ENCODE measurements at places on chromosomes 3 and 15.

- no peak for DNase-seq
Observed at GRCh38 chr15:99764522-99764921, 31.3 kb upstream of the LYSMD4 start.

DNA sequence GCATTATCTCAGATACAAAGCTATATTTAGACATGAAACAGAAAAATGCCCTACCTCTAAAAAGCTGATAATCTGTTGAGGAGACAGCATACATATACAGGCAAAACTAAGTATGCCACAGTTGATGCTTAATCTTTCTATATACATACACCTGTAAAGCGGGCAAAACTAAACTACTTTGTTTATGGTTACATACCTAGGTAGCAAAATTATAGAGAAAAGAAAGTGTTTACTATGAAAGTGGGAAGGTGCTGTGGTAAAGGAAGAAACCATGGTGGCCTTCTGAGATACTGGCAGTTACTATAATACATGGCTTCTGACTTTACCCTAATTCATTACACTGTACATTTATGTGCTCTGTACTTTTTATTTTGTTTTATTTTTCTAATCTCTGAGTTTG is 36.0 kb upstream of the NR1I2 start:
- DNase-seq: no peak

DNA sequence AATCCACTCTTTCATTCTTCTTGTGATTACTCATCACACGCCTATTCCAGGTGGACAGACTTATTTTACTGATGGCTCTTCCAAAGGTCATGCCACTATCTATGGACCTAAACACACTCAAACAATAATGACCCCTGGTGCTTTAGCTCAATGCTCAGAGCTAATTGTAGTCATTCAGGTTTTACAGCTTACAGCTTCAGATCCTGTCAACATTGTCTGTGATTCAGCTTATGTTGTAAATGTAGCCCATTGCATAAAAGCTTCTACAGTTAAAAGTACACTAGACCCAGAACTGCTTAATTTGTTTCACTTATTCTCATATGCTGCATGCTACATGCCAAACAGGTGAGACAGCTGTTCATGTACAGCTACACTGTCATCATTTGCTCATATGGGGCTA is 49.2 kb downstream of the LSM3 start:
- no peak for DNase-seq

- no peak for DNase-seq
Observed at GRCh38 chr3:53166781-53167291, 5.8 kb downstream of the PRKCD start.

- DNase-seq: no peak
Observed at GRCh38 chr3:110598847-110599490, 472.6 kb upstream of the NECTIN3 start.

GRCh38 chr3:114144909-114145688 is 33.8 kb downstream of the DRD3 start:
- peak; percentile 28 for DNase-seq

- DNase-seq: no peak
Observed at GRCh38 chr15:64096668-64097384, 1.0 kb downstream of the SNX1 start.

GRCh38 chr15:25022233-25022632 is 67.4 kb downstream of the SNRPN start:
- DNase-seq: no peak

DNA sequence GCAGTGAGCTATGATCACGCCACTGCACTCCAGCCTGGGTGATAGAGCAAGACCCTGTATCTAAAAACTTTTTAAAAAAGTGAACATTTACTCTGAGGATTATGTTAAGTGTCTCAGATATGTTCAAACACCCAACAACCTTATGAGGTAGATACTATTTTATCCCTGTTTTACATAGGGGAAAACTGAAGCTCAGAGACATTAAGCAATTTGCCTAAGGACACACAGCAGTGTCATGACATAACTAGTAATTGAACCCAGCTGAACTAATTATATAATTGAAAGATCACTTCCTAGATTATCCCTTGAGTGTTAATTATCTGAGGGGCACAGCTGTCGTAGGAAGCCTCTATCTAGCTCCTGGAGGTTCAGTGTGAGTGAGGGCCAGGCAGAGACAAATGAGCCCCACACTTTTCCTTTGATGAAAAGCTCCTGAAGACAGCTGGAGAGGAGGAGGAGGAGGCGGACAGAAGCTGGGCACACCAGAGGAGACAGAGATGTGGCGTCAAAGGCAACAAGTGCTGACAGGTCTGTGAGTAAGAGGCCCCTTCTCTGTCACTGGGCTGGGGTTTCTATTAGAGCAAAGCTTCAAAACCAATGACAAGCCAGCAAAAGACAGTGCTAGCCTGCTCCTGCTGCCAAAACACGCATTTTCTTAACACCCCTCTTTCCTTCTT is 20.5 kb downstream of the TRH start:
- no peak for DNase-seq

GRCh38 chr3:32821686-32822296 is 4.0 kb downstream of the TRIM71 start:
- DNase-seq: no peak

- DNase-seq: no peak
Observed at GRCh38 chr3:101810022-101810418, 31.0 kb downstream of the NXPE3 start.

GRCh38 chr15:53625260-53625659 is 134.2 kb downstream of the WDR72 start:
- no peak for DNase-seq
